ENCODE measurements at places on chromosomes 2 and 18.

DNA sequence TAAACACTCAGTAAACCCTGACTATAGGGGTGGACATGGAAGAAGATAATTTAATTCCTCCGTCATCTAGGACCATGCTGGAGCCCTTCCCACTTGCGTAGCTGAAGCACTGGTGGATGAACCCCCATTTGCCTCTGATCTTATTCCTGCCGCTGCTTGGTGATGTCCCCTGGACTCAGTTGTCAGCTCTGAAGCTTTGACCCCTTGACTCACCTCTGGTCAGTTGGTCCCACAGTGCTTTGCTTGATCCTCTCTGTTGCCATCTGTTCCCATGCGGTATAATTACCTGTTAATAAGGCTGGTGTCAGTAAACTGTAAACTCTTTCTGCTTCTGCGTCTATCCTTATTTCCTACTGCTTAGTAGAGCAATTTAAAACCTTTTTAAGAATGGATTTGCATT lies 126.9 kb downstream of the SPTBN1 start:
- H3K4me3 ChIP-seq, result no peak overlapping the region
- H3K36me3 ChIP-seq, result peaks cover 3% of the 10 kb centered on the region
- no peaks in the 10 kb centered on the region for H3K27me3 ChIP-seq
- peak overlapping the region; percentile 28 for H3K27ac ChIP-seq
- H3K4me1 ChIP-seq, result peaks cover 60% of the 10 kb centered on the region

GRCh38 chr2:214401580-214401979 lies 9.3 kb upstream of the VWC2L start:
- DNase-seq, result no peak
- H3K27me3 ChIP-seq, result no peaks in the 10 kb centered on the region
- no peak overlapping the region for H3K27ac ChIP-seq
- no peaks in the 10 kb centered on the region for H3K36me3 ChIP-seq

DNA sequence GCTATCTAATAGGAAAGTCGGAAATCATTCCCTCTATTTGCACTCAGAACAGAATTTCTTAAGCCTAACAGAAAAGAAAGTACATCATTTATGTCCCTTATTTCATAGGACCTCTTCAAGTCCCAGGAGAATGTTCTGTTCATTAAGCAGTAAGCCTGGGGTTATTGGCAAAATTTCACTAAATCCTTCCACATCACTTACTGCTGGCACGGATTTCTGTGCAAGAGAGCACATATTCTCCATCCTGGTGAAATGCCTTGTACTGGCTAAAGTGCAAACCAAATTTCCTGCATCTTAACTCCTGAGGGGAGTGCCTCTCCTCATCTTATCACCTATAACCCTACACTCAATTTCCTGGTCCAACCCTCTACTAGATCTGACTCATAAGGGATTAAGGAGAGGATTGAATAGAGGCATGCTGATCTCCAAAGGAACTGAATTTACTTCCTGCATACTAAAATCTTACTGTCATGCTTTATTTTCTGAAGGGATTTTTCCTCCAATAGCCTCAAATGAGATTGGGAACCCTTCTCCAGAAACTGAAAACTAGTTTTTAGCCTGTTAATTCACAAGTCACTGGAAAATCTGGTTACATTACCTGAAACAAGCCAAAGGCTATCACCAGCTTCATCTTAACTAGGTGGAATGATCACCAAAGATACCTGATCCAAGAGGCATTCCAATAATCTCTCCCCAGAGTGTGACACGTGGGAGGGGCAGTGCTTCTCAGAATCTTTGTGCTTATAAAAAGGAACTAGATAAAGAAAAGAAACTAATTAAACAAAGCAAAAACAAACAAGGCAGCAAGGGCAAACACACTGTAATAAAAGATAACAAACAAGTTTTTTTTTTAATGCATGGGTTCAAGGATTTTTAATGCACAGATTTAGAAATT lies 311.1 kb downstream of the NR4A2 start:
- no peaks in the 10 kb centered on the region for H3K36me3 ChIP-seq
- H3K27me3 ChIP-seq, result no peaks in the 10 kb centered on the region
- no peak for DNase-seq
- H3K4me1 ChIP-seq, result no peaks in the 10 kb centered on the region
- H3K4me3 ChIP-seq, result no peak overlapping the region
- no peak overlapping the region for H3K27ac ChIP-seq

DNA sequence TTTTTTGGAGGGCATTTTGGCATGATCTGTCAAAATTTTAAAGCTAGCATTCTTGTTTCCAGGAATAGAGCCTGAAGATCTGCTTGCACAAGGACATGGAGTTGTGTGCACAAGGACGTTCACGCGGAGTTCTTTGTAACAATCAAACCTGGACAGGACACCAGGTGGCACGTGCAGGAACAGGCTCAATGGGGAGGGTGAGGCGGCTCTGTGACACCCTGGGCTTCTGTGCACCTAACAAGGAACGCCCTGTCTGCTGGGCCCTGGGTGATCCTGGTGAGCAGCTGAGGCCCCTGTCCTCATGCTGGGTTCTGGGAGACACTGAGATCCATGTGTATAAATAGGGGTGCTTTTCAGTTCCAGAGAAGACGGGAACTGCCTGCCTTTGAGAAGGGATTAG lies 93.1 kb upstream of the PXDN start:
- H3K27me3 ChIP-seq, result no peaks in the 10 kb centered on the region
- H3K4me3 ChIP-seq, result no peak overlapping the region
- no peaks in the 10 kb centered on the region for H3K4me1 ChIP-seq
- no peak overlapping the region for H3K27ac ChIP-seq

DNA sequence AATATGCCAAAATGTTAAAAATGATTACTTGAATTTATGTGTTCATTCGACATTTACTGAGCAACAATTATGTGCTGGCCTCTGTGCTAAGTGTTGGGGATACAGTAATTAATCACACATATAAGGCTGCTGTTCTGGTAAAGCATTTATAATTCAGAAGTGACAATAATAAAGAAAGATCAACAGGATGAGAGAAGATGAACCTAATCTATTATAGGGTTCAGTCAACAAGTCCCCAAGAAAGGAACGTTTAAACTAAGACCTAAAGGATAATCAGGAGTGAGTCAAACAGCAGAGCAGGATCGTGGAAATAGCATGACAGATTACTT lies 60.1 kb upstream of the COX7A2L start:
- DNase-seq, result no peak
- no peak overlapping the region for H3K4me3 ChIP-seq
- no peaks in the 10 kb centered on the region for H3K4me1 ChIP-seq
- no peaks in the 10 kb centered on the region for H3K36me3 ChIP-seq
- H3K27ac ChIP-seq, result no peak overlapping the region

- H3K27me3 ChIP-seq, result no peaks in the 10 kb centered on the region
- DNase-seq, result no peak
- H3K36me3 ChIP-seq, result no peaks in the 10 kb centered on the region
- no peak overlapping the region for H3K27ac ChIP-seq
Measured at GRCh38 chr2:33230842-33231241, 245.6 kb upstream of the RASGRP3 start.

- H3K36me3 ChIP-seq, result no peaks in the 10 kb centered on the region
- H3K27me3 ChIP-seq, result no peaks in the 10 kb centered on the region
- no peak overlapping the region for H3K27ac ChIP-seq
- H3K4me3 ChIP-seq, result no peak overlapping the region
- H3K4me1 ChIP-seq, result no peaks in the 10 kb centered on the region
Measured at GRCh38 chr2:72362733-72363132, 215.1 kb upstream of the CYP26B1 start.

GRCh38 chr2:199307461-199307860 lies 150.3 kb downstream of the SATB2 start:
- H3K27ac ChIP-seq, result no peak overlapping the region
- no peak for DNase-seq
- H3K36me3 ChIP-seq, result no peaks in the 10 kb centered on the region
- no peaks in the 10 kb centered on the region for H3K4me1 ChIP-seq
- no peaks in the 10 kb centered on the region for H3K27me3 ChIP-seq
- H3K4me3 ChIP-seq, result no peak overlapping the region

DNA sequence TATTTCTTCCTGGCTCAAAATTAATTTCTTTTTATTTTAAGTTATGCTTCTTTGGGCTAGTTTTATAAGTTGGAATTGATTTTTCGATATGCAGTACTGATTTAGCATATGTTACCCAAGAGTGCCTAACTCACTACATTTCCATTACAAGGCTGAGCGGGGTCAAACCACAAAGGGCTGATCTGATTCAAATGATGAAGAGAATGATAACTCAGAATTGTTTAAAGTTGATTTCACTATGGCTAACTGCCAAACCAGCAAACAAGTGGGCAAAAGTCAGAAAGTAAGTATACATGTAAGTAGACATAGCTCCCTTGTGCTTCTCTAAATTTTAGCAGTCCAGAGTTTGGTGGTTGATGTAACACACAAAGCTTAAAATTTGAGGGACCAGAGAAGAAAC lies 35.6 kb downstream of the RAD51AP2 start:
- no peak for DNase-seq
- H3K27ac ChIP-seq, result no peak overlapping the region
- H3K4me1 ChIP-seq, result no peaks in the 10 kb centered on the region
- H3K4me3 ChIP-seq, result no peak overlapping the region
- H3K27me3 ChIP-seq, result no peaks in the 10 kb centered on the region

Data from GM12878 (cell line).